Mesenteric fat pad (tissue), 1 donor: ENCODE measurements at places on chromosomes 2 and 18. TPM values are rescaled to one million over a fixed set of nuclear protein-coding genes. Genes with fewer than 3 reads are reported as not detected.

Gene ETAA1
- total RNA-seq, result 6.1 TPM

Gene VPS4B
- total RNA-seq, result 47.9 TPM

Gene PTPN2
- total RNA-seq, result 33.8 TPM

Gene TNFRSF11A
- 17.1 TPM for total RNA-seq

Gene NYAP2
- total RNA-seq, result not detected

Gene CRYGC
- total RNA-seq, result not detected

Gene ZNF521
- 20.4 TPM for total RNA-seq

Gene TMEM214
- total RNA-seq, result 148 TPM

Gene EVX2
- not detected for total RNA-seq

Gene CDH20
- total RNA-seq, result 0.74 TPM

Gene ZFP36L2
- 237 TPM for total RNA-seq

DNA sequence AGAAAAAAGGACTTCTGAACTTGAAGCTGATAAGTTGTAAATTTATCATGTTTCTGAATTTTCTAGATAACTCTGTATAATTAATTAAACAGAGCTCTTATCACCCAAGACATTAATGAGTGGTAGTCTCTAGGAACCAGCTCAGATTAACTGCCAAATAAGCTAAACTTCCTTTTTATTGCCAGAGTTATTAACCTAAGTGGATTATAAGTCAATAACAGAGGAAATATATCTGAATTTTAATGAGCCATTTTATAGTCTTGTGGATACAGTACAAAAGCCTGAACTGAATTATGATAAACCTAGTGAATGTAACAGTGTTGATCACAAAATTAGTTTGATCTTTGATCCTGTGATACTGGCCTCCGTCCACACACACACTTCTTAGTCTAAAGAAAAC is 111.5 kb downstream of the COMMD1 start:
- DNase-seq, result no peak

DNA sequence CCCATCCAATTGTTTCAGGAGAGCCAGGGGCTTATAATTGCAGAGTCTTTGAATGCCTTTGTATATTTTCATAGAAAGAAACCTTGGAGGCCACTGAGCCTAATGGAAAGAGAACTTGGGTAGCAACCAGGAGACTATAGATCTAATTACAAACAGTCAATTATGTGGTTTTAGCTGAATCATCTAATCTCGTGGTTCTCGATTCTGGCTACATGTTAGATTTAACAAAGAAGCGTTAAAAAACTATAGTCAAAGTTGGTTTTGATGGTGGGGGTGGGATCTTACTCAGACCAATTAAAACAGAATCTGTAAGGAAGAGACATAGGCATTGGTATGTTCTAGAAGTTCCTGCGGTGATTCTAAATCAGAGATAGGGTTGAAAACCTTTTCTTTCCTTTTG is 344.1 kb downstream of the CNTNAP5 start:
- no peak for DNase-seq

GRCh38 chr18:21115519-21116411 is 4.2 kb upstream of the ROCK1 start:
- DNase-seq, result no peak

GRCh38 chr2:4168834-4169233 is 465.5 kb downstream of the DCDC2C start:
- no peak for DNase-seq

GRCh38 chr2:237310515-237311114 is 103.3 kb downstream of the COL6A3 start:
- no peak for DNase-seq

GRCh38 chr2:220704810-220705209 is 867.3 kb downstream of the EPHA4 start:
- no peak for DNase-seq

- DNase-seq, result no peak
These were observed 38.2 kb downstream of the NHEJ1 start for GRCh38 chr2:219122202-219122980.

GRCh38 chr18:32980896-32981295 is 208.1 kb upstream of the KLHL14 start:
- no peak for DNase-seq

DNA sequence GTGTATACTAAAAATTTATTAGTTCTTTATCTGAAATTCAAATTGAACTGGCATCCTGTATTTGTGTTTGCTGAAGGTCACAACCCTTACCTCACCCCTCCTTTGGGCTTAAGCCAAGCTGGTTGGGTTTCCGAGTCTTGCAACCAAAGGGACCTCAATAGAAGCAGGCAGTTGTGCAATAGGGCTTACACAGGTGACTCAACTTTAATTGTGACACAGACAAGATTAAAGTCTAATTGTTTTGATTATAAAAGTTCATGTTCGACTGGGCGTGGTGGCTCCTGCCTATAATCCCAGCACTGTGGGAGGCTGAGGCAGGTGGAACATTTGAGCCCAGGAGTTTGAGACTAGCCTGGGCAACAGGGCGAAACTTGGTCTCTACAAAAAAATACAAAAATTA is 71.5 kb downstream of the RAB31 start:
- DNase-seq, result no peak

DNA sequence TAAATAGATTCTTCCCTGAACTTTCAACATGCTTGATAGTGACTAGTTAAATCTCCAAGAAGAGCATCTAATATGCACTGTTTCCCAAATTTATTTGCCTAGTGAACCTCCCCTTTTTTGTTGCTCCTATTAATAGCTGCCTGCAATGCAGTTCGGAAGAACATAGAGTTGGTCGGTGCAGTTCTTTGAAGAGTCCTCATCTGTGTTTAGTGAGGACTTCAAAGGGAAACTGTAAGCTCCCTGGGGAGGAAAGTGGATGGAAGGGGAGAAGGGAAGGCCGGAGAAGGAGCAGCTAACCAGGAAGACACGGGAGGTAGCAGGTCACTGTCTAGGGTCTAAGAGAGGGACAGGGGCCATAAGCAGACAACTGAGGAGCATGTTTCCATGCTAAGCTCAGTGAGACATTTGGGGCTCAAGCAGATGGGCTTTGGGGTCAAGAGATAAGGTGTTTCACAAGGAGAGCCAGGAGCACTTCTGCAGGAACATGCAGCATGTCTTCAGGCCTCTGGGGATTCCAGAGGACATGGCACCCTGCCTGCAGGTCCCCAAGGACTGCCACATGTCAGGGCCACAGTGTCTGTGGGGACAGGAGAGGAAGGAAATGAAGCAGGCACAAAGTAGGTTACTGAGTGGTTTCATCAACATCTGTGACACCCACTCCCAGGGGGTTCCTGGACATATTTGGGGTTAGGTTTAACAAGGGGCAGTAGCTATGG is 48.7 kb upstream of the ANXA4 start:
- DNase-seq, result no peak

GRCh38 chr2:15359716-15360531 is 201.2 kb downstream of the NBAS start:
- no peak for DNase-seq

DNA sequence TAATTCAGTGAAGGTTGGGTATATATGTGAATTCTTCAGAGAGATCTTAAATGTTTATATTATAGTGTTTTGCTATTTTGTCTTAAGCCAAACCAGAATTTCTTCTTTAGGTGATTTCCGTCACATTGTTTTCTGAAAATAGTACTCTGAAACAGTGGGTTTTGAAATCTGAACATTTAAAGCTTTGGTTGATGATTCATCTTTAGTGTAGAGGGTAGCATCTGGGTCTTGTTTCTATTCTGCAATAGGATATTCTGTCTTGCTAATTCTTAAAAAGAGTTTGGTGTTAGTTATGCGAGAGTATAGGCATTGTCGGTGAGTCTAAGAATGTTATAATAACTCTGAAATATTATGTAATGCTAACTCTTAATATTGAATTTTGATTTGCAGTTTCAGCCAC is 69.6 kb upstream of the FAM237A start:
- DNase-seq, result no peak

DNA sequence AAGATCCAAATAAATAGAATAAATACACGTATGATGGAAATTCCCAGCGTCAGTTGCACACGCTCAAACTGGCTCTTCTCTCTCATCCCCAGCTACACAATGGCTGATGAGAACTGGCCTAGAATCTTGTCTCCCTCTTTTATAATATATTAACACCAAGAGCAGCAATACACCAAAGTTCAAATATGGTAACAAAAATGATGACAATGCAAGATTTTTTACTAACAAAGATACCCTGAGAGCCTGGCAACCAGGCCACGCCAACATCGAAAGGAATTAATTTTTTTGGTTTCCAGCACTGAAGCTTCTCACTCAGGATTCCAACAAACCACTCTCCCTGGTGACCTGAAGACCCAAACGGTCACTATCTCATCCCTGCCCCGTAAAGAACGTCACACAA is 302.7 kb upstream of the ID2 start:
- no peak for DNase-seq

DNA sequence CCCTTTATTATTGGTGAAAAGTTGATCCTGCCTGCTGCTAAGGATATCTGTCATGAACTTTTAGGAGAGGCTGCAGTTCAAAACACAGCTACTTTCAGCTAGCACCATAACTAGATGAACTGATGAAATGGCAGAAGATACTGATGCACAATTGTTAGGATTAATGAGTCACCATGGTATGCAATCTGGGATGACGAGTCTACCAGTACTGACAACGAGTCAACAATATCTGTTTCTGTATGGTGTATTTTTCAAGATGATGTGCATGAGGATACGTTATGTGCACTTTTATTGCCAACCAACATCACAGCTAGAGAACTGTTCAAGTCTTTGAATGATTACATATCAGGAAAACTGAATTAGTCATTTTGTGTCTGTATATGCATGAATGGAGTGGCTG is 68.7 kb downstream of the NETO1 start:
- DNase-seq, result no peak

GRCh38 chr2:213766062-213766461 is 481.8 kb downstream of the SPAG16 start:
- no peak for DNase-seq

DNA sequence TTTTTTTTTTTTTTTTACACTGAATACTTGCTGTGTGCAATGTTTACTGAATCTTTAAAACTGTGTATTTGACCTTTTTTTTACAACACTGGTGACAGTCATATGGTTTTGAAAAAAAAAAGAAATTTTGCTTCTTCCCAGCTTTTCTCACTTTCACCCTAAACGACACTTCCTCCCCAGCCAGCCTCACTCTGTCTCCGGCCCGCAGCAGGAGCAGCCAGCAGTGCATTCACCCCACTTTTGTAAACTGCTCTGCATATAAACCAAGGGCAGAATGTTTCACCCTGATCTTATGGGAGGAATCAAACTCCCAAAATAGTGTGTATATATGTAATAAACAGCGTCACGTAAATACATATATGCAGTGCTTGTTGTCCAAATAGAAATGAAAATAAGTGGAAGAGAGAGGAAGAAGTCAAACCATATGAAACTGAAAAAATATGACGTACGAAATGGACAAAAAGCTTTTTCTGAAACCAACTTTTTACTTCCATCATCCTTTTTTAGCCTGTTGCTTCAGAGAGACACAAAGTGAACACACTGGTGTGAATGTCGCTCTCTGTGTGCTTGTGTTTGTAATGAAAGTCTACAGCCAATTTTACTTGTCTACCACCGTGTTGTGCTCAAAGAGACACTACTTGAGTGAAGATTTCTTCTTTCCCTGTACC is 54.2 kb downstream of the ZCCHC2 start:
- DNase-seq, result no peak

DNA sequence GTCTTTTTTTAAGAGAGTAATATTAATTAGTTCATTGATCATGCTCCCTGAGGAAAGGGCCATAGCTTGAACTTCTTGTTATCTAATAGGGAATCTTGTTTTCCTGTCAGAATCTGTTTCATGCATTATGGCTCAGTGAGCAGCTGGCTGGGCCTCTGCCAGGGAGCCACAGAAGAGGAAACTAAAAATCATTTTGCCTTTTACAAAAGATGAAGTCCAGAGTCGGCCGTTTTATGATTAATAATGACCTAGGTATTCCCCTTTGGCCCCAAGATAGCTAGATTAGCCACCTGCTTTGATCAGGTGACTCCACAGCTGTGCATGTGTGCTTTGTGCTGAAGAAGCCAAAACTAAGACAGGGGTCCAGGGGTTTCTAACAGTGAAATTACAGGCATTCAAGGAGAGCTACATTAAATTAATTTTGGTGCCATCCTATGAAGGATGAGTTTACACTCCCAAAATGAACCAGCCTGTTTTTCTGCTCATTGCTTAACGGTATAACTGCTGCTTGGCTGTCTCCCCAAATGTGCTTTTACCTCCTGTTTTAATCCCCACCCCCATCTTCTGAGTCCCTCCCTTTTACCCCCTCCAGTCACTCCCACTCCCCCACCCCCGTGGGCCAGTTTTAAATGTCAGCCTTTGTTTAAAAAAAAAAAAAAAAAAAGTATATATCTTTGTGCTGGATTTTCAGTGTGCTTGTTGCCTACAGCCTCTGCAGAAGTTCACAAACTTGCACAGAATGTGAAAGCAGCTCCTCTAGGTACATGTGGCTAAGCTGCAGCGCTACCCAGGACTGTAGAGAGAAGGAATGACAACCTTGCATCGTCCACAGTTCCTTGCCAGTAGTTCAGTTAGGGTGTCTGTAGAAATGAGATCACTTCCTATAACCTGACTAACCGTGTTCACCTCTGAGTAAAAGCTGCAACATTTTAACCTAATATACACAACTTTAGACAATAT is 93.1 kb downstream of the CABLES1 start:
- no peak for DNase-seq

- no peak for DNase-seq
These were observed 74.2 kb downstream of the TNFRSF11A start for GRCh38 chr18:62399276-62399675.

DNA sequence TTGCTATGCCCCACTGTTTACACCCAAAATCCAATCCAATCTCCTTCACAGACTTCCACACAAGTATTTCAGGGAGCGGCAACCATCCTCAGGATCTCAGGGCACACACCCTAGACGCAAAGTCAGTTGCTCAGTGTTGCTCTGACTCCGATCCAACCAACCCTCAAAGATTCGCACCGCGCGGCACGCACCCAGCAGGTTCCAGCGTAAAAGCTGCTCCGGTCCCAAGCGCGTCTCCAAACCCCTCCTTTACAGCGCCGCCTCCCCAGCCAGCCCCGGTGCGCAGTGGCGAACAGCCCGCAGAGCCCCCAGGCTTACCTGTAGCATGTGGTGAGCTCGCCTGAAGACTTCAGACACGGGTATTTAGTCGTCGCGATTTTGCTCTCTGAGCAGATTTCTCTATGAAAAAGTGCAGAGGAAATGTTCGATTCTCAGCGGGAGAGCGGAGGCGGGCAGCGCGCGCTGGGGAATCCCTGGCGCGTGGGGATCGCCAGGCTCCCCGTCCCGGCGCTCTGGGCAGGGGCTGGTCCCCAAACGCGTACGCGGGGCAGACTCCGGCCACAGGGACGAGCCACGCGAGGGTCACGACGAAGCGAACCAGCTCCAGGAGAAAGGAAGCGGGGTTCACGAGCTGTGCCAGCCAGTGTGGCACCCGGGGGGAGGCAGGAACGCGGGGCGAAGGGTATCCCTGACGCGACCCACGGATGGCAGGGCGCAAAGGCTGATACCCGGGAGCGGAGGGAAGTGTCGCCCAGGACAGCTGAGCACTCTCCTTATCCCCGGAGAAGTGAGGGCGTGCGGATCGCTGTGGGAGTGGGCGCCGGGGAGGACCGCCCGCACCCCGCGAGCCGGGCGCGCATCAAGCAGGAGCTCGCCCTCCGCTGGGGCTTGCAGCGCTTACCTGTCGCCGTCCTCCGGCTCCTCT is 650 bp downstream of the CCBE1 start:
- DNase-seq, result no peak

GRCh38 chr2:150599889-150600288 is 112.4 kb upstream of the RND3 start:
- DNase-seq, result no peak

GRCh38 chr18:59149416-59149815 is 9.7 kb downstream of the SEC11C start:
- no peak for DNase-seq

GRCh38 chr2:219944866-219945265 is 317.4 kb downstream of the SLC4A3 start:
- no peak for DNase-seq
